ENCODE measurements at places on chromosomes 4 and X. TPM values are rescaled to one million over a fixed set of nuclear protein-coding genes. Genes with fewer than 3 reads are reported as not detected.
A peak's percentile ranks its signal among the peaks of the same experiment; 100 is the strongest.

DNA sequence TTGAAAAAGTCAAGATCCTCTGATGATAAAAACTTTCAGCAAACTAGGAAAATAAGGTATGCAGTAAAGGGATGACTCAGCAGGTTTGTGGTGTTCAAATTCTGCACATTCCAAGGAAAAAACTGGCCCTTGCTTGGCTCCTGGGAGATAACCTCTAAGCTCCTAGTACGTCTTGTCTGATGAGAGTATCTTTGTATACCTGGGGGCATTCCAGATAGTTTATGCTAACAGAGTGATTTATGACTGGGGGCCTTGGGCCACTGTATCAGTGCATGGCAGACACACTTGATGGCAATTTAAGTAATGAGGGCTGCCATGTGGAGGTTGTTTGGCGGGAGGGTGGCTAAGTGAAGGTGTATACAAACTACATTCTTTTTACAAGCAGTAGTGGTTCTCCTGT, 56.9 kb downstream of the NSG1 start:
- no peak for DNase-seq

- DNase-seq = no peak
Measured at GRCh38 chr4:105620640-105621323, 68.4 kb downstream of the ARHGEF38 start.

DNA sequence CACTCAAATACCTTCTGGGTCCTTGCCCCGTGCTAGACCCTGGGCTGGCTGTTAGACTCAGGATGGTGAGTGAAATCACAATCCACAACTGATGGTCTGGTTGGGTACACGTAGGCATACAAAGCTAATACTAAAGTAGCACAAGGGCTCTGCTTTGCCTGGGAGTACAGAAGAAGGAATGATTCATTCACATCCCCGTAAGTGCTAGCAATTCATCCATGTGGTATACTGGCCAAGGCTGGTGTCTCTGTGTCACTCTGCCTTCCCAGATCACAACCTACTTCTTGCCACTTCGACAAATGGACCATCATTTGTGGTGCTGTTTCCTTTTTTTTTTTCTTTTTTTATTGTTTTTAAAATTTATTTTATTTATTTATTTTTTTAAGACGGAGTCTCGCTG, 19.7 kb upstream of the RBM47 start:
- DNase-seq = no peak

- no peak for DNase-seq
Measured at GRCh38 chr4:189870511-189871234, 70.0 kb upstream of the FRG1 start.

DNA sequence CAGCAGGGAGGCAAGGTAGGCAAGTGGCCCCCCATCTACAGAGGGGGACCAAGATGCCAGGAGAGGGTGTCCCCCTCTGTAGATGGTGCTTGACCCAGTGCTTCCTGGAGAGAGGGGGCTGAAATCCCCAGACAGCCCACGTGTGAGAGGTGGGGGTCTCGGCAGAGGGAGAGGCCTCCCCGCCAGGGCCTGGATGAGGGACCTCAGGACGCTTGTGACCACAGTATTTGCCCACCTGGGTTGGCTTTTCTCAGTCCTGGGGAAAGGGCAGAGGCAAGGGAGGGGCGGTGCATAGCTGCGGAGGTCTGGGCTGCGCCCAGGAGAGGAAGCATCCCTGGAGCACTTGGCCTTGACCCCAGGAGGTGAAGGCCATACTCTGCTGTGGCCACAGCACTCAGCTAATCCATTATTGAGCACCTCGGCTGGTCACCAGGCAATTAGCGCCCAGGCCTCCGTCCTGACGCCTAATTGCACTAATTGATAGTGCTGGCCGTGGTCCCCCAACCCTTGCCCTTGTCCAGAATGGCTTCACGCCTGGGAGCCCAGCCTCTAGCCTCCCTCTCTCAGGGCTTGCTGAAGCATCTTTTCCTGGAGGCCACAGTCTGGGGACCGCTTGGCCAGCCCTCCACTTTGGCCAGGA, 30.7 kb downstream of the HMX1 start:
- DNase-seq = peak; percentile 5

- DNase-seq = no peak
Measured at GRCh38 chr4:11487139-11487538, 58.4 kb upstream of the HS3ST1 start.

Gene RADX
- total RNA-seq = 5.2 TPM

Gene HTN1
- not detected for total RNA-seq

Gene ZAR1
- not detected for total RNA-seq

Gene CFP
- total RNA-seq = 15.6 TPM
